Hindlimb muscle (tissue), 1 donor: ENCODE measurements at places on chromosomes 11 and 22.

DNA sequence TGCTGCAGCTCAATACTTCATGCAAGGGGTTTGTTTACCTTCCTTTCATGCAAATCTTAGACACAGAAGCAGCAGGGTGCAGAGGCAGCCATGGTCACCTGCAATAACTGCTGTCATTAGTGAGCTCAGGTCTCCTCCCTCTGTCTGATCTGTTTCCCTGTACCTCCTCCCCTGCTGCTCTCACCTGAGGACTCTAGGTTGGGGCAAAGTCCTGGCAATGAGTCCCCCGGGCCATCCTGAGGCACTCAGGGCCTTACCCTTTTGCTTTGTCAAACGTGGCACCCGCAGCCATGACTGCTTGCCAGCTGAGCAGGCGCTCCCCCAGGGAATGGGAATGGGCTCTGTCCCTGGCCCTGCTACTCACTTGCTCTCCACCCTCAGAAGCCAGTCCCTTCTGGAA is 3.9 kb downstream of the LRRC10B start:
- no peak for DNase-seq

DNA sequence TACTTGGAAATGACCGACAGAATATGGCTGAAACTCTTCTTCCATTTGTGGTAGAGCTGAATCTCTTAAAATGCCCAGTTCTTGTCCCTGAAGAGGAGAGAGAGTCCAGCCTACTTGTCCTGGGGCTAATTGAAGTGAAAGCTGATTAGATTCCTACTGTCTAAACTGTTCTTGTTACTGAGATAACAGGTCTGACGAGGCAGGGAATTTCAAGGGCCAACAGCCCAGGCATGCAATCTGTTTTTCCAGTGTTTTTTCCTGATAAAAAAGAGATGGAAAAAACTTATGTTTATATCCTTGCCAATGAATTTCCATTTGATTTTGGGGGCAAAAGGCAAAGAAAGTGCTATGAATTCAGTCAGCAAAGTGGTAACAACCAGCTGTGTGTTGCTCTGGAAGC is 195.5 kb downstream of the ETS1 start:
- DNase-seq: no peak

GRCh38 chr11:65925397-65925796 is 6.2 kb downstream of the DRAP1 start:
- DNase-seq: no peak

GRCh38 chr11:113261709-113262475 is 52.5 kb upstream of the TTC12 start:
- no peak for DNase-seq

DNA sequence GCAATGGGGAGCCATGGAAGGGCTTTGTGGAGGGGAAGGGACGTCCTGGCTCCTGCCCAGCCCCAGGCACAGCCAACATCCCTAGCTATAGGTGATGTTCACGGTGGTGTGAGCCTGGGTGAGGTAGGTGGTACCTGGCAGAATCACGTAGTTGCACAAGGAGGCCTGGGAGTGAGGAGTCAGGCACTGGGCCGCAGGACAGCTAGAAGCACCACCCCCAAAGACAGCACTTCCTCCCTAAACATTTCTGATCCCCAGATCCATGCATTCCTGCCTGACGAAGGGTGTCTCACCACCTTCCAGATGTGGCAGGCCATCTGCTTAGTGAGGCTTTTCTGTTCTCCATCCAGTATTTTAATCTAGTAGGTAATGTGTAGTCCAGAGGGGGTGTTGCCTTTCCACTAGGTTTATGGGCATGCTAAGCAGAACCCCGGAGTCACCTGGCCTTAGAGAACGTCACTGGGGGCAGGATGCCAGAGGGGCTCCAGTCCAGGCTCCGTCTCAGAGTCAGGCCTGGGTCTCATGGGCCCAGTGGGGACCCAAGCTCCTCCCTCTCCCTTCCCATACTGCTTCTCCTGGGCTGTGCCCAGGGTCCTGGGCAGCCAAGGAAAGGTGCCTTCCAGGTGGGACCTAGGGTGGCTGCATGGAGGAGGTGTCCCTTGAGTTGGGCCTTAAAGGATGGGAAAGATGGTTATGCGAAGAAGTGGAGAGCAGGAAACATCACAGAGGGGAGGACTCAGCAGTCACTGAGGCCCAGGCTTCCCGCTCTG is 56.2 kb downstream of the OTOG start:
- no peak for DNase-seq

- no peak for DNase-seq
Observed at GRCh38 chr11:57680552-57680874, 12.6 kb downstream of the ZDHHC5 start.

- no peak for DNase-seq
Observed at GRCh38 chr11:27443746-27444507, 28.7 kb downstream of the LGR4 start.
